ENCODE measurements at places on chromosomes 2 and 18.

DNA sequence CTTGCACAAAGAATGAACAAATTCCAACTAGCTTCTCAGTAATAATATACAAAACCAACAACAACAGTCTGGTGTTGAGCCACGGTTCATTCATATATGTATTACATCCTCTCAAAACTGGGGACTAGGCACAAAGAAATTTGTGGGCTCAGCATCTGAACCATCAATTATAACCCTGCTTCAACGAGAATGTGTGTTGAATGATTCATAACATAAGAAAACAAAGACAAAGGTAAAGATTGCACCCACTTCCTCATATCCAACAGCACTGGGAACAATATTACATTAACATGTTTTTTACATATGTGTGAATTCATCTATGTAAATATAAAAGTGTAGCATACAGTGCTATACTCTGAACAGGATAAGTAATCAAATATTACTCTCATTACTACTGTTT is 144.8 kb downstream of the CDH2 start:
- DNase-seq: no peak

DNA sequence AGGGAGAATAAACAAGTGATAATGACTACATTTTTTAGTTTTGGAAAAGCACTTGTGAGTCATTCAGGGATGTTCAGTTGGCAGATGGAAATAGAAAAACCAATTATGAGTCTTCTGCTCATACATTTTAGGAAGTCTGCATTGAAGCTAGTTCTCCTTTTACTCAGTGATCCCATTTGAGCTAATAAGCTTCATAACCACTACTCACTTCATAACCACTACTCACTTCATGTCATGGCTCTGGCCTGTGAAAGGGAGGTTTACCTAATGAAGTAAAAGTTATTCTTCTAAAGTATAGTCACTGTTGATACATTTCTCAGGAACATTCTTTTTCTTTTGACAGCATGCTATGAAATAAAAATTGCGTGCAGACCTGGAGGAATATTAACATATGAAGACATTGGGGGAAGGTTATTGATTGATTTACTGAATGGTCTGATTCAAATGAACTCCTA is 948.7 kb downstream of the TSN start:
- DNase-seq: no peak

DNA sequence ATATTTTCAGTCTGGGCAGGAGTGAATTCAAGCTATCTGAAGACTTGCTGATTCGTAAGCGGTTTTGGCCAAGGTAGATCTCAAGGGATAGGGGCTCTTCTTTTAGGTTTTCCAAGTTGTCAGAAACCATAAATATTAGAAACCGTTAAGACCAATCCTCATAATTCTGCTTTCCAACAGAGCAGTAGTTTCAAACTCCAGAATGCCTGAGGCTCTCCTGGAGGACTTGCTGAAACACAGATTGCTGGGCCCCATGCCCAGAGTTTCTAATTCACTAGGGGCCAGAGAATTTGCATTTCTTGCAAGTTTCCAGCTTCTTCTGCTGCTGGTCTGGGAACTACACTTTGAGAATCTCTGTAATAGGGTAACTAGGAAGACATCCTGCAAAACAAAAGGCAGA is 1855.7 kb upstream of the CELF4 start:
- no peak for DNase-seq

DNA sequence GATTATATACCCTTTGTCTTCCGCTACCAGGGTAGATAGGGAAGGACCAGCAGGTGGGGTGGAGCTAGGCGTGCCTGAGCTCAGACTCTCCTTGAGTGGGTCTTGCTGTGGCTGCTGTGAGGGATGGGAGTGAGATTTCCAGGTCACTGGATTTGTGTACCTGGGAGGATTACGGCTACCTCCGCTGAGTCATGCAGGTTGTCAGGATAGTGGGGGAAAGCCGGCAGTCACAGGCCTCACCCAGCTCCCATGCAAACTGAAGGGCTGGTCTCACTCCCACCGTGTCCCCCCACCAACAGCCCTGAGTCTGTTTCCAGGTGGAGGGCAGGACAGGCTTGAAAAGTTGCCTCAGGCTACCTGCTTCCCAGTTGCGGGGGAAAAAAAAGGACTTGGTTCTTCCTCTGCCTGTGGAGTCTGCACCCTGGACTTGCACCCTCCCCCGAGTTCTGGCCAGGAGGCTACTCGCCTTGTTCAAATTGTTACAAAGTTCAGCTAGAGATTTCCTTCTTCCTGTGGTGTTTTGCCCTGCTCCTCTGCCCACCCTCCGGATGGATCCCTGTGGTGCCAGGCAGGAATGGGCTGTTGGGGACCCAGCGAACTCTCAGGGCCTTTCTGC is 268.3 kb downstream of the VAPA start:
- no peak for DNase-seq

GRCh38 chr18:40789286-40789685 is 1165.7 kb upstream of the PIK3C3 start:
- DNase-seq: no peak
